A549 treated with CORT108297 at 1 μM for 4 hours (cell line): ENCODE measurements at places on chromosomes 3 and 15. TPM values are rescaled to one million over a fixed set of nuclear protein-coding genes. Genes with fewer than 3 reads are reported as not detected.

Gene CYP8B1
- not detected in 5 replicates for total RNA-seq

Gene FBXL22
- total RNA-seq, result 0.18 to 0.80 TPM (median 0.31 TPM) in 5 replicates

Gene CFAP161
- 0.14 TPM in 1 of 5 replicates, not detected in the others for total RNA-seq

Gene AMIGO3
- 0.23 to 1.3 TPM (median 0.41 TPM) in 5 replicates for total RNA-seq

Gene SPATA12
- 0.32 to 0.53 TPM (median 0.47 TPM) in 5 replicates for total RNA-seq

Gene CAPN3
- total RNA-seq, result 0.21 to 0.32 TPM (median 0.29 TPM) in 5 replicates

Gene NAALADL2
- 0.14 to 0.42 TPM (median 0.20 TPM) in 4 of 5 replicates, not detected in the other for total RNA-seq

Gene EXD1
- not detected in 5 replicates for total RNA-seq

Gene LSAMP
- 0.12 to 0.24 TPM (median 0.17 TPM) in 5 replicates for total RNA-seq

Gene MME
- total RNA-seq, result not detected in 5 replicates

Gene CDHR4
- 0.12 to 0.65 TPM (median 0.43 TPM) in 5 replicates for total RNA-seq

Gene CLRN1
- not detected in 5 replicates for total RNA-seq

Gene DAPK2
- total RNA-seq, result 3.8 to 5.4 TPM (median 3.9 TPM) in 5 replicates

Gene TERC
- total RNA-seq, result 0.35 TPM in 1 of 5 replicates, not detected in the others

Gene ACTL6A
- total RNA-seq, result 49.7 to 75.0 TPM (median 51.6 TPM) in 5 replicates

Gene SAMMSON
- total RNA-seq, result not detected in 5 replicates

Gene CGNL1
- 1.1 to 1.4 TPM (median 1.3 TPM) in 5 replicates for total RNA-seq

Gene VWA5B2
- total RNA-seq, result 0.40 to 0.73 TPM (median 0.55 TPM) in 5 replicates

Gene SLC2A2
- total RNA-seq, result not detected in 5 replicates

Gene EBLN2
- 0.37 to 0.67 TPM (median 0.50 TPM) in 5 replicates for total RNA-seq

Gene SH3GL3
- total RNA-seq, result 0.58 to 0.80 TPM (median 0.67 TPM) in 5 replicates

Gene RFC4
- 43.7 to 63.0 TPM (median 45.9 TPM) in 5 replicates for total RNA-seq

Gene CCDC13
- total RNA-seq, result 0.25 to 0.51 TPM (median 0.49 TPM) in 5 replicates

Gene TTC21A
- 0.91 to 2.8 TPM (median 1.9 TPM) in 5 replicates for total RNA-seq

Gene GOLGA8H
- total RNA-seq, result 1.8 to 3.1 TPM (median 2.9 TPM) in 5 replicates

Gene ZNF662
- not detected in 5 replicates for total RNA-seq

Gene TMCO5A
- not detected in 5 replicates for total RNA-seq

Gene UQCRC1
- 169 to 188 TPM (median 181 TPM) in 5 replicates for total RNA-seq

Gene ZPLD1
- total RNA-seq, result 0.03 to 0.07 TPM (median 0.05 TPM) in 4 of 5 replicates, not detected in the other

Gene KBTBD13
- total RNA-seq, result not detected in 5 replicates

Gene FEZF2
- total RNA-seq, result not detected in 5 replicates

Gene ANKRD63
- 0.15 to 0.54 TPM (median 0.29 TPM) in 5 replicates for total RNA-seq

Gene GP9
- total RNA-seq, result not detected in 5 replicates

Gene CADPS
- total RNA-seq, result not detected in 5 replicates

Gene PPARG
- total RNA-seq, result 36.5 to 40.3 TPM (median 39.3 TPM) in 5 replicates
